ENCODE measurements at places on chromosomes 12 and 14. TPM values are rescaled to one million over a fixed set of nuclear protein-coding genes. Genes with fewer than 3 reads are reported as not detected.

The ERBB3 gene
- polyA plus RNA-seq, result 21.0 TPM

The ANAPC7 gene
- polyA plus RNA-seq, result 48.2 TPM

The BEGAIN gene
- not detected for polyA plus RNA-seq

The EMP1 gene
- polyA plus RNA-seq, result 0.11 TPM

The AQP6 gene
- 0.42 TPM for polyA plus RNA-seq

The CMKLR1 gene
- polyA plus RNA-seq, result 0.06 TPM

The CABP1 gene
- polyA plus RNA-seq, result not detected

The CLEC12A gene
- polyA plus RNA-seq, result not detected

The AKAP3 gene
- polyA plus RNA-seq, result 5.0 TPM

The PLEKHD1 gene
- 0.37 TPM for polyA plus RNA-seq

The NFE2 gene
- polyA plus RNA-seq, result 8.4 TPM

The EIF2S3B gene
- 0.16 TPM for polyA plus RNA-seq

The CDKN1B gene
- polyA plus RNA-seq, result 5.8 TPM

All from cardiac muscle cell (in vitro differentiated cells and primary cell).